Chondrocyte (in vitro differentiated cells): ENCODE measurements at places on chromosomes 2 and 18.

DNA sequence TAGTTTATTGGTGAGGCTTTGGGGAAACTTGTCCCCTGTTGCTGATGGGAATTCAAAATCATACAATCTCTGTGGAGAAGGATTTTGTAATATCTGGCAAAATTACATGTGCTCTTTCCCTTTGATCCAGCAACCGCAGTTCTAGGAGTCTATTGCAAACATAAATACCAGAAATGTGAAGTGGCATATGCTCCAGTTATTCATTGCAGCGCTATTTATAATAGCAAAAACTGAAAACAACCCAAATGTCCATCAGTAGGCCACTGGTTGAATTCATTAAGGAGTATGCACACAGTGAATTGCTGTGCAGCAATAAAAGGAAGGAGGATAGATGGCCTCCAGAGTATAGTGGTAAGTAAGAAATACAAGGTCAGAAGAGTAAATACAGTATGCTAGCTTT is 76.5 kb downstream of the HNRNPLL start:
- DNase-seq, result no peak

- DNase-seq, result no peak
These were observed 177.6 kb upstream of the SESTD1 start for GRCh38 chr2:179442206-179442605.

DNA sequence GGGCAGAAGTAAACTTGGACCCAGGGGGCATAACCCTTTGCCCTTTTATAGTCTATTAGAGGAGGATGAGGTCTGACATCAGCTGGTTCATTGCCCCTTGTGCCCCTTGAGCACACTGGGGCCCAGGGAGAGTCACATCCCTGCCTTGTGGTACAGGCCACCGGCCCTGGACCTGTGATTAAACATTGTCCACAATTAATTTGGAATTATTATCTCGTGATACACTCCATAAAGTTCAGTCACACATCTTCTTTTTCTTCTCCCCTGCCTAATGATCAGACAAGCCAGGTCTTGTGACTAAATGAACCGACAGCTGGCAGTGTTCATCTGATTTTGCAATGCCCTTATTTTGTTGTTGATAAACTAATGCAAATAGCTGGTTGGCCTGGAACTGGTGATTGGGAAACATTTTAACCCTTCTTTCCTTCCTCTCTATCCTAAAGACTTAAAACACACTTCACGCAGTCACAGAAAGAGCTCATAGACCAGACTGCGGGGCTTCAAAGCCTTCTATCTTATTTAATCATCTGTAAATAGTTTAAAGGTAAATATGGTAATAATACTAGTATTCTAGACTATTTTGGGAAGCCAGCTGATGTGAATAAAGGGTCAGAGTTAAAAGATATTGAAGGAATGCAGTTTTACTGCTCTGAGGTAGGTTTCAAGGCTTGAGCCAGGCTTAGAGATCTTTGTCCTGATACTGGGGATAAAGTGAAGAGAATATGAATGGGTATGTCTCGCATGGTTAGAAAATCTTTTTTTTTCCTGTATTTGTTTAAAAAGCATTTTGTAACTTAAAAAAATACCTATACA is 13.4 kb downstream of the IL1R1 start:
- DNase-seq, result no peak

- DNase-seq, result no peak
These were observed 502.7 kb downstream of the CBLN2 start for GRCh38 chr18:72041313-72042032.

DNA sequence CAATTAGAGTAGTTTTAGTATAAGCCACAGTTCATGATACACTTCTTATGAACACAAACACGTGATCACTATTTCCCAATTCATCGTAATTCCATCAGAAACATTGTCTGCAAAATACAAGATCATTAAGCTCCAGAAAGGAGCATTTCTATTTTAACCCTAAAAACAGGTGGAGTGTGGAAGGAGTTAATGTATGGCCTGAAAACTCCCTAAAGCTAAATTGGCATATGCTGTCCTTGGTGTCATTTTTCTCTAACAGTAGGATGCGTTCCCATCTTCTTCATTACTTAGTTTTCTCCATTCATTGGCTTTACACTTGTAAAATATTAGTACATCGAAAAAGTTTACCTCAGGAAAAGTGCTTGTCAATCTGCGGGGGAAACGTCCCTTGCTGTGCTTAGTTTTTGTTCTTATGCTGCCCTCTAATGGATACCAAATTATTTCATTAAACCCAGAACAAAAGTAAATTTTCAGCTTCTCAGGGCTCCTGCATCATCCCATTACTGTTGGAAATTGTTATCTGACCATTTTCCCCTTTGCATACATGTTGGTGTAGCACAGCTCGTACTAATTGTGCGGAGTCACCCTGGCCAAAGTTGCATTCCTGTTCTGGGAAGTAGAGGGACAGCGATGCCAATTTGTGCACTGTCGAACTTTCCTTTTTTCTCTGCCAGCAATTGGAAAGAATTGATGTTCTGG is 153.4 kb downstream of the GPD2 start:
- no peak for DNase-seq
